ENCODE measurements at places on chromosomes 2 and 18.
A peak's percentile ranks its signal among the peaks of the same experiment; 100 is the strongest.

GRCh38 chr2:11122380-11122779 lies 32.9 kb upstream of the SLC66A3 start:
- DNase-seq: no peak

DNA sequence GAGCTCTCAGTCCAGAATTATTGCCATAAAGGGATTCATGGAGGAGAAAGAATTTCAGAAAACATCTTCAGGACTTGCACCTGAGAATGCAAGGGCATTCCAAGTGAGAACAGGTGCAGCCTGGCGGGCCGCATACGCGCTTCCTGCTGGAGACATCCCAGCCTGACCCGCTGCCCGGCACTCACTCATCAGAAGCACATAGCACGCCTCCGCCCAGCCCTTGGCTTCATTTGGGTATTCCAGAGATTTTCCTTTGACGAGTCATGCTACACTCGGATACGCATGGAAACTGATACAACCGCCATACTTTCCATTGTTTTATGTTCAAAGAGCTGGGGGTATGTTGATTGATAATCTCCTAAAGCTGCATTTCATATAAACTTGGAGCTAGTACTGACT lies 228.0 kb upstream of the ID2 start:
- no peak for DNase-seq

GRCh38 chr2:58419983-58420382 lies 178.9 kb upstream of the FANCL start:
- no peak for DNase-seq

- DNase-seq: no peak
These were observed 45.0 kb upstream of the CYTIP start for GRCh38 chr2:157488877-157489276.

- no peak for DNase-seq
These were observed 41.8 kb upstream of the LCLAT1 start for GRCh38 chr2:30405260-30405605.

GRCh38 chr2:161604901-161605300 lies 19.3 kb upstream of the SLC4A10 start:
- DNase-seq: no peak

DNA sequence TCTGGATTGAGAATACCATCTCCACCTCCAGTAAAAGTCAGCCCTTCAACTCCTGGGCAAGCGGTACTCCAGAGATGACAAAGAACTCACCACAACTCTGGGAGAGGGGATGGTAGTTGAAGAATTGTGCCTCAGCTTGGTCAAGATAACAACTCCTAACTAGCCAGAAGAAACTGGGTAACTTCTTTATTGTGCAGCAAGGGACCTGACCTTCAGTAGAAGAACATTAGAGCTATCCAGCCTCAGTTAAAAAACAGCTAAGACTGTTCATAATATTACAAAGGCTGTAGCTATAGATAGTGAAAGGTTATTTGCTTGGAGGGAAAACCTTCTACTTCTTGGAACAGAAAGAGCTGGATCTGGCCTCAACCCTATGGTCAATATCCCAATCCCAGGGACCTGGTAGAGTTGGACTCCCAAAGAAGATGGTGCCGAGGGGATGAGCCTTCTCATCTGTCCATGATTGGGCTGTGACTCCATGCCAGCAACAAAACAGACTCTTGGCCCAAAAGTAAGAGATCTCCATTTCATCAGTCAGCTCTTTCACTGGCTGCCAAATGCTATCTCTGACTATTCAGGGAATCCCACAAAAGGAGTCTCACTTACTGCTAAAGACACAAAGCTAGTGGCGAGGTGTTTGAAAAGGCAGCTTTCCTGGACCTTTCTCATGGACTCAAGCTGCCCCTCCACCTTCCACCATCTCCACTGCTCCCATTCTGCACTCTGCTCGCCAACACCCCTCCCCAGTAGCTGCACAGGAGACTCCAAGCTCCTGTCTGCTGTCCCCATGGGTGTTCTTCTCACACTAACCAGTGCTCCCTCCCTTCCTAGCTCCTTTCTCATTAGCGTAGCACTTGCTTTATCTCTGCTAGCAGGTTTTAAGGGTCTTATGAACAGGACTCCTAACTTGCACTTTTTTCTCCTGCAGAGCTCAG lies 145.8 kb downstream of the CAPN13 start:
- DNase-seq: no peak

GRCh38 chr2:113123726-113124125 lies 3.7 kb upstream of the IL1RN start:
- peak; percentile 5 for DNase-seq

DNA sequence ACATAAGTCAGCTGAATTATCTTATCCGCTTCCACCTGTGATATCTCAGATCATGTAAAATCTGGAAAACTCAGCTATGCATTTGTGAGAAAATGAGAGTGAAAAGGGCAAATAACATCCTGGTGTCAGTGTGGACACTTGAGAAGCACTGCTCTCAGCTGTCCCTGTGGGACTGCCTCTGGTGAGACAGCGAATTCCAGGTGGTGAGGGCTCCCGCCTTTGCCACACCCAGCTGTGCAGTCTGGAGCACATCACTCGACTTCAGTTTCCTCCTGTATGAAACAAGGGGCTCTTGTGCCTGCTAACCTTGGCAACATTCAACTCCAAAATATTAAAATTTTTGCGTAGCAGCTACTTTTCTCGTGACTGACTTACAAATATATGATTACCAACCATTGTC lies 194.9 kb upstream of the BOD1L2 start:
- DNase-seq: no peak

DNA sequence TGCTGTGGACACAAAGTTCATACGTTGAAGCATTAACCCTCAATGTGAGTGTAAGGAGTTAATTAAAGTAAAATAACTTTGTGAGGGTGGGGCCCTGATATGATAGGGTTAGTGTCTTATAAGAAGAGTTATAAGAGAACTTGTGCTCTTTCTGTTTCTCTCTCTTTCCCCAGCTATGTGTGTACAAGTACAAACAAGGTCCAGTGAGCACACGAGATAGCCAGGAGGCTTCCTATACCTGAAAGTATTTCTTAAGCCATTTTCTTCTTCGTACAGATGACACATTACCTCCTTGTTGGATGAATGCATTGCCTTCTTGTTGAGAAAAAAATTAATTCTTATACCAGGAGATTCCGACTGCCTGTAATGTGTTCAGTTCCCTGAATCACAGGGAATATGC lies 301.2 kb downstream of the PARD3B start:
- no peak for DNase-seq

- DNase-seq: no peak
These were observed 226.2 kb downstream of the GALNT13 start for GRCh38 chr2:154097833-154098398.

DNA sequence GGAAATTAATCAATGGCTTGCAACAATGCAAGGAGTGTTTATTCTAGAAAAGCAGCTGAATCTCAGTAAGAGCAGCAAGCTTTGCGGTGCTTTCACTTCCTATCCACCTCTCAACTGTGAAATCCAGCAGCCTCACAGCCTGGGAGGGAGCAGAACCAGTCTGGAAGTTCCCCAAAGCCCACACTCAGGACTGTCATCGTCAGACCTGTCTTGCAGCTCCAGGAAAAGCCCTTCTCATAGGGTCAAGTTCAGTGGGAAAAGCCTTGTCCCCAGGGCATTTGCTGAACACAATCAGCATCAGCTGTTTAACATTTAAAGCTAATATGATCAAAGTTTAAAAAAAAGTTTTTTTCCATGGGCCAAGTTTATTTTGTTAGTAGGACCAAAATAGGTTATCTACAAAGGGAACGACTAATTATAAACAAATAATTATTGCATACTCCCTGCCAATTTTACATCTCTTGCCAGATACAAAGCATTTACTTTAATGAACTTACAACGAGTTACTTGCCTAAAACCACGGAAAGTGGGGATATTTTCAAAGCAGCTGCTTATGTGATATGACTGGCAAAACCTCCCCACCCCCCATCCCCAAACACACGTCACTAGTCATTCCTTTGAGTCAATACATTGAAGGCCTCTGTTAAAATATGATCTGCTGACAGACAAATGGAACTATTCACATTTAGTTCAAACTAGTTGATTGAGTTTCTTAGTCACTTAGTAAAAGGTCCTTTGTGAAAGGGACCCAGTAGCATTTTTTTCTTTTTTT lies 36.8 kb downstream of the PARD6G start:
- no peak for DNase-seq

DNA sequence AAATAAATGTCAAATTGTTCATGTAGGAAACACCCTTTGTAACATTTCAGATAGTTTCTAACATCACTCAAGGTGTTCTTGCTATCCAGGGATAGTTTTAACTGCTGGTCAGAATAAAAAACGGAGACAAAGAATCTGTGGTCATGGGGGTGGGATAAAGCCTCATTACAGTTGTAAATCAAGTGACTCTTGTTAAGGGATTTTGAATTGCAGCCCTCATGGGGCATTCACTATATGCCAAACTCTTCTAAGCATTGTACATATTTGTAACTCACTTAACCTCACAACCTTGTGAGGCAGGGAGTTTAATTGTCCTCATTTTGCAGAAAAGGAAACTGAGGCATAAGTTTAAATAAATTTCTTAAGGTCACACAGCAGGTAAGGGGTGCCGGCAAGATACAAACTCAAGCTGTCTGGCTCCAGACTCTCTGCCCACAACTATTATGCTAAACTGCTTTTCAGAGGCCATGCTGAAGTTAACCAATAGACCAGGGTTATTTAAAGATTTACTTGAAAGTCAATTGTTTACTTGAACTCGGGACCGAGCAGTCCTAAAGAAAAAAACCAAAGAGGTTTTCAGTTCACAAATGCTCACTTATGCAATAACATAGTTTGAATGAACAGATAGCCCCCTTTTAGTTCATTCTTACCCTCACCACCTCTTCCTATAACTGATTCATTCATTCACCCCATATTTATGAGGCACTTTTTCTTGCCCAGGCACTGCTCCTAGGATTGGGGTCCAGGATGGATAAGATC lies 121.6 kb upstream of the FZD5 start:
- no peak for DNase-seq

- no peak for DNase-seq
These were observed 36.9 kb upstream of the VWA3B start for GRCh38 chr2:98050070-98050469.

DNA sequence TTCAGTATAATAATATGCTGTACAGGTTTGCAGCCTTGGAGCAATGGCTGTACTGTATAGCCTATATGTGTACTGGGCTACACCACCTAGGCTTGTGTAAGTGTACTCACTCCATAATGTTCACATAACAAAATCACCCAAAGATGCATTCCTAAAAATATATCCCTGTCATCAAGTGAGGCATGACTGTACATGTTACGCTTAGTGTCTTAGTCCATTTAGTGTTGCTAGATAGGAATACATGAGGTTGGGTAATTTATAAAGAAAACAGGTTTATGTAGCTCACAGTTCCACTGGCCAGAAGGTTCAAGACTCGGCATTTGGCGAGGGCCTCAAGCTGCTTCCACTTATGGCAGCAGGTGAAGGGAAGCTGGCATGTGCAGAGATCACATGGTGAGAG lies 31.4 kb downstream of the RNF152 start:
- no peak for DNase-seq

DNA sequence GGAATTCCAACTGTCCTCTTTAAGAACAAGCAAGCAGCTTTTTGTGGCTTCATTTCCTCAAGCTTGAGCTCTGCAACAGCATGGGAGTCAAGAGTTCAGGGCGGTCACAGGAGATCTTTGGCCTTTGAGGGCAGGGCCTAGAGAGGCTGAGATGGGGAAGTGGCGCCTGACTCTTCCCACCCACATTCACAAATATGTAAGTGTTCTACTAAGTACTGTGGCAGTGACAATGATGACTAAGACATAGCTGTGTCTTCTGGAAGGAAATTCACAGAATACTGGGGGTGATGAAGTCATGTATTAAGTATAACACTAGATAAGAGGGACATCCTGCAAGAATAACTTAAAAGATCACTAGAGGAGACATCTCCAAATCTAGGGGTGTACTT lies 15.0 kb downstream of the RND3 start:
- DNase-seq: no peak

DNA sequence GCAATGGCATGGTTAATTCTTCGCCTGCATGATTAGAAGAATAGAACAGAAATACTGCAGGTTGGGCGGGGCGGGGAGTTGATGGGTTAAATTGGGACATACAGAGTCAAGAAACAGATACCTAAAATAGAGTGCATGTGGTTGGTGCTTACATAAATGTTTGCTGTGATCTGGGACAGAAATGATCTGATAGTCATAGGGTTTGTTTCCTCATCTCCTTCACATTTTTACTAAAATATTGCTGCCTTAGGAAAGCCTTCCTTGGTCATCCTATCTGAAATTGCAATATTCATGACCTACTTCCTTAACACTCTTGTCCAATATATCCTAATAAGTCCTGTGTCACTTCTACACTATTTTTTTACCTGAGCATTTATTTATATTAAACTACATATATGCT lies 163.9 kb downstream of the TMEFF2 start:
- DNase-seq: no peak

DNA sequence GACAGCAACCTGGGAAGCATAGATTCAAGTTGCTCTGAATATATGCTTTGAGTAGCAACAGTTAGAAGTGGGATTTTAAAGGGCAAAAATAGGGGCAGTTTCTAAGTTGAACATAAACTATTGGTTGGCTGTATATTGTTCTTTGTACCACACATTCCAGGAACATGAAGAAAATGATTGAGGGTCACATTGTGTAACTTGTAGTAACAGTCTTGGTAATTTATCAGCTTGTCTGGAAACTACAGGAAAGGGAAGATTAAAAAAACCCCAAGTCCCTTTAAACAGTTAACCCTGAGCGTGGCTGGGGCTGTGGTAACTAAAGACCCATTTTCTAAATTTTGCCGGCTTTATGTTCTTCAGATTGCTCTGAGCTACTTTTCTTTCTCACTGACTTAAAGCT lies 7.4 kb downstream of the PLEKHB2 start:
- no peak for DNase-seq

GRCh38 chr2:148926291-148926961 lies 51.4 kb downstream of the KIF5C start:
- DNase-seq: no peak

DNA sequence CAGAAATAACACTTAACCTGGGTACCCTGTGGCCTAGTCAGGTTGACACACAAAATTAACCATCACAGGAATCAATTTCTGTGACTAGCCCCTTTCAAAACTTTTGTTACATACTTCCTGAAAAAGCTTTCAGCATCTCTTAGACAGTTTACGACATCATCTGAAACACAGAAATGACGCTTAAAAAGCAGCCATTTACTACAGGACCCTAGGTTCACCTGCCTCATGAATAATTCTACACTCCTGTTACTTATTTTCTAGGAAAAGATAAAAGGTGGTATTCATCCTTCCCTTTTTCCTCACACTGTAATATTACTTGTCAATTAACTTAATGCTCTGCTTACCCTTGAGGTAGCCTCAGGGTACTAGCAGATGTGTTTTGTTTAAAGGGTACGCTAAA lies 388.4 kb downstream of the IRS1 start:
- DNase-seq: no peak

DNA sequence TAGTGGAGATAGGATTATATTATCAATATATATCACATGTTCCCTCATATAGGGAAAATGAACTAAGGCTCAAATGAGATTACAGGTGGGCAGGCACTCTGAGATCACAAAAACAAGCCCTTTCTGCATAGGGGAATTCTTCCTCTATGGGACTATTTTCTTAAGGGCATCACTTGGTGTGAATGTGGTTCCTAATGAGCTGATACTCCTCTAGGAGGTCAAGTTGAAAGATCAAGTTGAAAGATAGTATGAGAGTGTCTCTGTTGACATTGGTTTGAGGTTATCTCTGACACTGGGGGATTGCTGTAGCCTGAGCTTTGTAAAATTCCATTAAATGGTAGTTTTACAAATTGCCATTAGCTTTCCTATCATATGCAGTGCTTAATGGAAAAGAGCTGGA lies 270.4 kb downstream of the PRKCE start:
- no peak for DNase-seq

GRCh38 chr2:147224070-147224469 lies 620.8 kb upstream of the ACVR2A start:
- no peak for DNase-seq

GRCh38 chr2:180412219-180412618 lies 405.1 kb upstream of the CWC22 start:
- no peak for DNase-seq

All from ecto neural progenitor cell (in vitro differentiated cells).